ENCODE measurements at places on chromosomes 3 and 15.

DNA sequence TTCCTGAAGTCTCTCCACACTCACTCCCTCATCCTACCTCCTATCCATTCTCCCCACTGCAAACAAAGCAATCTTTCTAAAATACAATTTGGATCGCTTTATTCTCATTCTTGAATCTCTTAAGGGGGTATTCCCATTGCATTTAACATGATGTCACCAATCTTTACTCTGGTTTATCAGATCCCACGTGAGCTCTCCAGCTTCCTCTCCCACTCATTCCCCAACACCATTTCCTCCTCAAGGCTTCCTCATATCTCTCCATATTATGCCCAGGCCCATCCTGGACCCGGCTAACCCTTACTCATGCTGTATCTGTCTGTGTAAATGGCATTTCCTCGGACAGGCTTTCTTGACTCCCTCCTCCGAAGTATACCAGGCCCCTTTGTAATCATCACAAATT is 165.0 kb downstream of the CD47 start:
- no peak for DNase-seq

- DNase-seq, result no peak
Observed at GRCh38 chr3:128648940-128649663, 1.5 kb downstream of the RPN1 start.

GRCh38 chr3:61600195-61600594 is 38.8 kb downstream of the PTPRG start:
- DNase-seq, result no peak

DNA sequence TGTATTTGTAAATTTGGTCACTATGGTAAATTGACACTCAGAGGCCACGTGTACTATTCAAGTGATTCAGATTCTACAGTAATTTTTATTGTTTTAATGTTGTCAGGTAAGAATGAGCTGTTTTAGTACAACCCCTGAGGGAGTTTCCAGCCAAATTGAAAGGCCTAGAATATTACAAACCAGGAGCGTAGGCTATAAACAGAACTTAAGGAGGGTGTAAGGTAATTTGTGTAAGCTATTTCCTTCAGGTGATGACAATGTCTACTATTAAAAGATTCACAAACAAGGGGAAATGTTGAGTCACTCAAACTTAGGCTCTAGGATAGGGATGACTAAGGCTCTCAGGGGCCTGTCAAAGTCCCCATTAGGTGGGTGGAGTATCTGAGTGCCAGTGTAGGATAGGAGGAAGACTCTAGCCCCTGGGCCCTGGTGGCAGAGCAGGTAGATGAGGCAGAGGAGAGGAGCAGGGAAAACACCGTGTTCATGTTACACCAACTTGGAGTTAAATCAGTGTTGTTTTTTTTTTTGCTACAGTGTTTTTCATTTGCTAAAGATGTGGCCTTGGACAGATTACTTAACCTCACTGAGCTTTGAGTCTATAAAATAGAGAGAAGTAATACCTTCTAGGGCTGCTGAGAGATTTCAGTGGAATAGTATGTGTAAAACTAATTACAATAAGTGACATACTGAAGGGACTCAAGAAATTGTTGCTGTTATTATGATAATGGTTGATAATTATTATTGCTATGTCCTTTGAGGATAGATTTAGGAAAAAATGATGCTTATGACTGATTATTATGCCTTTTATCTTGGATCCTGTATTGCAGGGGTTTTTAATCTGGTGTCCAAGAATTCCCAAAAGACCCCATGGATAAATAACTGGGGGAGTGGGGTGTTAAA is 10.3 kb downstream of the TM4SF1 start:
- peak; percentile 8 for DNase-seq

DNA sequence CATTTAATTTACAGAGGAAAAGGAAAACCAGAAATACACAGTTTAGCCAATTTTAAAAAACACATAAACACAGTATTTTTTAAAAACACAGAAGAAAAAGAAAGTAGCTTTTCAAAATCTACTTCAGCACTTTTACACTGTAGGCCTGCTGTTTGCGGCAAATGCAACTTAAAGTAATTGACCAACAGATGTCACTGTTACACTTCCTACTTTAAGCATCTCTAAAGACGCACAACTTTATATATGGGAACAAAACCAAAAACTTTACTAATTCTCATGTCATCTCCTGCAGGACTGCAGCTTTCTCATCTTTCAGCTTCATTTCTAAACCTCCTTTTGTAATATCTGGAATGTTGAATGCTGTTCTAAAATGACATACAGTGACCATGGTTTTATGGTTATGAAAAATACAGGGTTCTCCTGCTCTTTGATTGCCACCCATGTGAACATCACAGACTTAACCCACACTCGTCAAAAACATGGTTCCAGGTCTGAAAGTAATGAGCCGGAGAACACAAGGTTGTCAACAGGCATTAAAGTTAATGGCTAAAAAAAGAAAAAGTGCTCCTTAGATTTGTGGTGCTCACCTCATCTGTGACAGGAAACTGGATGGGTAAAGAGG is 107.9 kb downstream of the FMN1 start:
- no peak for DNase-seq

- no peak for DNase-seq
Observed at GRCh38 chr15:96349034-96349856, 18.7 kb downstream of the NR2F2 start.

- DNase-seq, result no peak
Observed at GRCh38 chr15:93217343-93217742, 128.3 kb upstream of the RGMA start.

DNA sequence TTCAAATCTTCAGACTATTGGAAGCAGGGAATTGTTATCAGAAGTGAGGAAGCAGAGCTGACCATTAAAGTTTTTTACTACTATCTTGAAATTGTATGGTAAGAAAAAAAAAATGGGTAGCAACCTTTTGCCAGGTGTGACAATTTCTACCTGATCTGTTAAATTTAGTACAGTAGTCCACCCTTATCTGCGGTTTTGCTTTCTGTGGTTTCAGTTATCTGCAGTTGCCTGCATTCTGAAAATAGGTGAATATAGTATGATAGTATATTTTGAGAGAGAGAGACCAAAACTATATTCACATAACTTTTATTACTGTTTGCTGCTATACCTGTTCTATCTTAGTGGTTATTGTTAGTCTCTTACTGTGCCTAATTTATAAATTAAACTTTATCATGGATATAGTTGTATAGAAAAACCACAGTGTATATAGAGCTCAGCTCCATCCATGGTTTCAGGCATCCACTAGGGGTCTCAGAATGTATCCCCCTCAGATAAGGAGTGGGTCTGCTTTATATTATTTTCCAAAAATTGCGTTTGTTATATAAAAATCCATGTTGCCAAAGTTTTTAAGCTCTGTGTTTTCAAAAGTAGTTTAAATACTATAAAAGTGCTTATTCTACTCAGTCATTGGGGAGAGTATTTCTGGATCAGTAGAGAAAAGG is 69.9 kb downstream of the PTPRG start:
- DNase-seq, result no peak

DNA sequence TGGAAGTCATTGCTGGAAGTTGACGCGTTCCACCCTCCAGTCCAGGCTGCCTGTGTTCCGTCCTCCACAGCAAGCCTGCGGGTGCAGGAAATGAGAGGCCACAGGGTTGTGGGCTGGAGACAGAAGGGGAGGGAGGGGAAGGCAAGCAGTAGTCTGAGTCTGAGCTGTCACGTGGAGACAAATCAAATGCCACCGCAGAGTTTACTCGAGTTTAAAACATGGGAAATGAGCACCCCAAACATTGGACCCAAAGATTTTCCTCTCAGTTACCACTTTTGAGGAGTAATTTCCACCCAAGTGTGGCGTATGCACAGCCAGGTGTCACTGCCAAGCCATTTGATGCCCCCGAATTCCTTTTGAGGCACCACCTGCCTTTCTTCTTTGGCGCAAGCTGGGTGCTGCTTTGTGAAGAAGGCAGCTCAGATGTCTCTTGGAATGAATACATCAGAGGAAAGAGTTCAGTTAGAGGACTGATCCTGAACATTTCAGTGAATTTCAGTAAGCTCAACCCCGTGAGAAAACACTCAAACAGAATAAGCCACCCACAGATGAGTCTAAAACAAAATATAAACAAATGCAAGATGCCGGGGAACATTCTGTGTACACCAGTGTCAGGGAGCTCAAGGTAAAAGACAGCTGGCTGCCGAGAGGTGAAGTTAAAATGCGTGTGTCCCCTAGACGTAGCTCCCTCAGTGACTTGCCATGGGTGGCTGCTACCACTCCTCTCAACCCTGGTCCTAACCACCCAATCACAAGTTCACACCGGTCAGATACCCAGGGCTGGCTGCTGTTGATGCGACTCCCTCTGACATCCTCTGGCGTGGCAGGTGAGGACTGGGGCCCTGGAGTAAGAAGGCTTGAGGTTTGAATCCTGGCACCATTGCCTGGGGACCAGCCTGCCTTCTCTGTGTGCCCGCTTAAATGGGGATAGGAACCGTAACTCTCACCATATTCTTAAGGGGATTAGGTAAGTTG is 203.8 kb downstream of the UACA start:
- DNase-seq, result peak; percentile 71

DNA sequence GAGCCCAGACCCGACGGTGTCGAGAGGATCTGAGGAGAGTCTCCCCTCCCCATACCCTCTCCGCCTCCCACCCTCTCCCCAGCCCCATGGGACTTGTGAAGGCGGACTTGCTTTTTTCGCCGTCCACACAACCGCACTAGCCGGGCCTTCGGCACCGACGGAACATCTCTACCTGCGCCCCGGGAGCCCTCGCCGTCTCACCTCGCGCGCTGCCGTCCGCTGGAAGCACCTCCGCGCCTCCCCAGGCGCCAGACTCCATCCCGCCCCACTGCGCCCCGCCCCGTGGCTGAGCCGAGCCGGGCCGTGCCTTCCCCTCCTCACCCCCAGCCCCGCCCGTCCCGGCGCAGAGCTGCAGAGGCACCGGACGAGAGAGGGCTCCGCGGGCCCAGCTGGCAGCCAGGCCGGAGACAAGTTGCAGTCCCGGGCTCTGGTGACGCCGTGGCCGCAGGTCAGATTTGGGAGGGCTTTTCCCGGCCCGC is at the start of the genes DUOX1 and DUOXA1:
Gene DUOX1 (plus strand): TSS at position 344 of the 479 bp plus-strand sequence. CDS start 1,973 bp downstream, outside the sequence.
Gene DUOXA1 (minus strand): TSS at position 229 of the 479 bp plus-strand sequence. CDS start 6,865 bp downstream, outside the sequence.
- DNase-seq, result peak; percentile 37

GRCh38 chr15:98121957-98122356 is 161.5 kb downstream of the ARRDC4 start:
- DNase-seq, result no peak

DNA sequence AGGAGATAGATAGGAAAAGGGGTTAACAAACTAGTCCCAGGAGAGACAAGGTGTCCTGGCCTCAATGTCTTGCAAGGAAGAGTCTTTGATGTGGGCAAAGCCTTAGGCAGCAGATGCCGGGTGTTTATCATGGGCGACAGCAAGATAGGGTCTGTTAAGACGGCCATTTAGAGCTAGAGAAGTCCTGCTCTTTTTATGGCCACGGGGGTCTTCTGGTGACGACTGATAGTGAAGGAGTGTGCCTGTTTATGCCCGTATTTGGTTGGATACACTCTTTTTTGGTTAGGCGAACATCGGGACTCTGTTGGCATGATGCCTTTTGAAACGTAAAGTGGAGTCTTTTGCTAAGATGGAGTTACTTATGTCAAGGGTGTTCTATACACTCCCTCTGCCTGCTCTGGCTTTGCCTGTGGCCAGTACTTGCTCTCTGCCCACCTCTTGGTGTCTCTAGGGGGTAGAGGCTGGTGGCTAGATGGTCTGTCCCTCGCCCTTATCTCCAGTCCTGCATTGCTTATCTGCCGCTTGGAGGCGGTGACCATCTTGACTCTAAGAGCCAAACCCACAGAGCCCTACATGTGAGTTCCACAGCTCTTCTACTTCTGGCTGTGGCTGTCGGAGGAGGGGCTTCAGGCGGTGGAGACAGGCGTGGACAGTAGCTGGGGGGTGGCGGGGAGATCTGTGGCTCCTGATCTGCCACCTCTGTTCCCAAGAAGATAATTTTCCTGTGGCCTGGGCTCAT is 55.8 kb upstream of the ZBTB38 start:
- no peak for DNase-seq

All from activated CD4-positive, alpha-beta T cell treated with anti-CD3 and anti-CD28 coated beads, Interleukin-2, amount 50 U/mL, for 48 hours (primary cell).